M059J (cell line): ENCODE measurements at places on chromosomes 16 and 17. TPM values are rescaled to one million over a fixed set of nuclear protein-coding genes. Genes with fewer than 3 reads are reported as not detected.
A peak's percentile ranks its signal among the peaks of the same experiment; 100 is the strongest.

Gene ZNF205
- total RNA-seq: 13.5 and 15.4 TPM in 2 replicates

Gene C17orf107
- total RNA-seq: 0.20 TPM in 1 of 2 replicates, not detected in the other

Gene TMEM100
- total RNA-seq: 0.07 and 0.22 TPM in 2 replicates

DNA sequence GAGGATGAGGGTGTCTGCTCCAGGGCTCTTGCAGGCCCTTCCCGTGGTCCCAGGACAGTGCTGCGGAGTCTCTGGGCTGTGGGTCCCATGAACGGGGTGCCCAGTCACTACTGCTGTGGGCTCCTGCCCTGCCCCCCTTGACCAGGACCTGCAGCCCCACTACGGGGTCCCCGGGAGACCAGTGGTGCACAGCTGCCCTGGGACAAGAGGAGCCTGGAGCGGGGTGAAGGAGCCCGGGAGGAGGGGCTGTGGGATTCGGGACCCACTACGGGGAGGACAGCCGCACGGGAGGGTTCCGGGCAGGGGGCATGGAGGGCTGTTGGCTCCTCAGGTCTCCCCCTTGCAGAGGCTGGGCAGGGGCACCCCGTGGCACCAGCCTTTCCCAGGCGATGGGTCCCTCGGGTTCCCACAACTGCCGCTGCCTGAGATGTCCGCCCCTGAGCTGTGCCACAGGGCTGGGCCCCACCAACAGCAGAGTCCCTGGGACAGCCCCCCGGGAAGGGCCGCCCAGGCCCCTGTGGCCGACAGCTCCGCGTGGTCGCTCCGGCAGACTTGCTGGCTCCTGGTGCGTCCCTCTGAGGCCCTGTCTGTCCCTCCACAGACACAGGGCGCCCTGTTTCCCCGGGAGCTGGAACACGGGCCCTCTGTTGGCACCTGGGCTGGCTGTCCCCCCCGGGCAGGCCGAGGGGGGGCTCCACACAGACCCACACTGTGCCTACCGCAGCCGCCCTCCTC, 52.1 kb upstream of the GNG13 start:
- no peak for DNase-seq

DNA sequence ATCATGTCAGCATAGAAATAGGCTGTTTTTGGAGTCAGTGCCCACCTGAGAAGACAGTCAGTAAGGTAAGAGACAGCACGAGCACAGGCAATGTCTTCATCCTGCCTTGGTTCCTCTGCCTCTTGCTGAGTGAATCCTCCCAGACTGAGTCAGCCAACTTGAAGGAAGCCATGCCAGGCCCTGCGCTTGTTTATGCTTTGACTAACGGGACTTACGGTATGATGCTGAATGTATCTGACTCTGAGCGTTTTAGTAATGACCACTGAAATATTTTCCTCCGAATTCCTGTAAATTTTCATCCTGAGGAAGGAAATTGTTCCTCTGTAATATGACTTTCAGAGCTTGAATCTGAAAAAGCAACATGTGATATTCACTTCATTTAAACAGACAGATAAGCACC, 18.0 kb downstream of the C17orf67 start:
- peak; percentile 49 for DNase-seq

DNA sequence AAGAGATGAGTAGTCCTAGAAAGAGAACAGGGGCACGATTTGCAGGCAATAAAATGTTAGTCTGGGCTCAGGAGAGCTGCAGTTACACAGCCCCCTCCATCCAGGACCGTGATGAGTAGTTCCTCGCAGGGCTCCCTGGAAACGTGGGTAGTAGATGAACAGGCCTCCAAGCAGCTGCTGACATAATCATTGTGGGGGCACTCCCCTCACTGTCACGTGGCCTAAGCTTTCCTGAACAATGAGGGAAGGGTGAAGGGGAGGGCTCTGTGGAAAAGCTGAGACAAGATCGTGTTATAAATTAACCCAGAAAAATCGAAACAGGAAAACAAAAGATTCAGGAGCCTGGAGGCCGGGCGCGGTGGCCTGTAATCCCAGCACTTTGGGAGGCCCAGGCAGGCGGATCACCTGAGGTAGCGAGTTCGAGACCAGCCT, 1.3 kb upstream of the PER1 start:
- peak; percentile 96 for DNase-seq

- DNase-seq: no peak
These were observed 4.8 kb upstream of the UTS2R start for GRCh38 chr17:82366749-82367148.

DNA sequence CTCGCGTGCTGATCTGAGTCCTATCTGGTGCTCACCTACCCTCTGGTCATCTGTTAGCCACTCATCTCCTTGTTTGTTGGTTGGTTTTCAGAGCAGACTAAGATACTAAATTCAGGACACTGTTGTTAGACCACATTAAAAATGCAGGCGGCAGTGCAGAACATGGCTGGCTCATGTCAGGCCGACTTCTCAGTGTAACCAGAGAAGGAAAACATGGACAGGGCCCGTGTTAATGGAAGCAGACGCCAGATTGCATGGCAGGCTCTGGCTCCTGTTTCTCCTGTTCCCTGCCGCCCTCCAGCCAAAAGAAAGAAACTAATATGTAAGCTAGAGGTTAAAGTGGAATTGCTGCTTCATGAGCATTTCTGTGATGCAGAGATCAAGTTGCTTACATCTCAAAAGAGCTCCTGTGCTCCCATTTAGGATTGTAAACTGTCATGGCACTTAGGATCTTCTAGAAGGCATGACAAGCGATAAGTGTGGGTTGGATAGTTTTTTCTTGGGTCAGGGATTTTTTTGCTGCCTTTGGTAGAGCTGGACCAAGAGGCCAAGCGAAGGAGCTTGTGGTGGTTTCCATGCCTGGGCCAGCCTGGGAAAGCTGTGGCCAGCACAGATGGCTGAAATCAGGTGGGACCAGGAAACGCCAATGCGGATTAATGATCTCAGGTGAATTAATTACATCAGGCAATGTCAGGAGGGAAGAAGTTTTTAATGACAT, 56.1 kb downstream of the YPEL2 start:
- no peak for DNase-seq

DNA sequence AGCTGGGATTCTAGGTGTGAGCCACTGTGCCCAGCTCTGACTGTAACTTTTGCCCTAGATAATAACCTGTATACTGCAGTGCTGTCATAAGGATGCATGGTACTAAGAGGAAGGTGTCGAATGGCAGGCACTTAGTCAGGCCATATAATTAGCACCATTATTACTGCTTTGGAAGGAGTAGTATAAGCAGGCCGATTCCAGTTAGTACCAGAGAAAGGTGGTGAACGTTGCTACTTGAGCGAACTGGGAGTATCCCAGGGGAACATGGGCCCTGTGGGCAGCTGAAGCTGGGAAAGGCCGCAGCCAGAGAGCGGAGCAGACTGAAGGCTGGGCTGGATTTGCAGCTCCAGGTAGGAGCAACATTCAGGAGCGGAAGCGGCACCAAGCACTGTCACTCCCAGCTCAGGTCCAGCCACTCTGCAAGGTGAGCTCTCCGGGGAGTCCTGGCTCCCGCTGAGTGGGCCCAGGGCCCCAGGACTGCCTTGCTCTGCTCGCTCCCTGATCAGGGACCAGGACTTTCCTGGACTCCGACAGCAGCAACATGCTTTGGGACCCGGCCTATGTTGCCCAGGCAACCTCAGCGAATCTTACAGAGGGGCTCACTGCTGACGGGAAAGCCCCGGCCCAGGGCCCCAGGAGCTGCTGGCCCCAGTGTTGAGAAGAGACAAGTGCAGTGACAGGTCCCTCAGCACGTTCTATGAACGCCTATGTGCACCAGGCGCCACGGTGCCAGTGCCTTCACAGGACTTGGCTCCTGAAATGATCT, 28.6 kb downstream of the C16orf74 start:
- no peak for DNase-seq

GRCh38 chr17:74744349-74744713, 4.1 kb upstream of the NHERF1 start:
- no peak for DNase-seq
